ENCODE measurements at places on chromosomes 4 and X.

DNA sequence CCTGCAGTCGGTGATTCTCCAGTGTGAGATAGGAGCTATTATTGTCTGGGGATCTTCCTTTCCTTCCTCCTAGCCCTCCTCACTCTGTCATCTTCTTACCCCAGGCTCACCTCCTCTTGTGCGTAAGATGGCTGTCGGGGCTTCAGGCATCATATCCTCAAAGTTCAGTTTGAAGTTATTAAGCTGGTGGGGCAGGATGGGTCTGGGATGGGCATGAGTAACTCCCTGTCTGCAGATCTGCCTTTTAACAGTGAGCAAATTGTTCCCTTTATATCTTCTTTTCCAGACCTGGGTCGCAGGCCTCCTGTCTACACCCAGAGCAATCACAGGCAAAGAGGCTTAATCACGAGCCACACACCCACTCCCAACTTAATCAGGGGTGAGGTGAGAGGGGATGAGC lies 900 bp upstream of the MTMR1 start:
- DNase-seq = no peak

GRCh38 chr4:188658958-188659522 lies 519.8 kb downstream of the TRIML1 start:
- DNase-seq = peak; percentile 71

- DNase-seq = no peak
Observed at GRCh38 chr4:170009291-170009690, 16.9 kb downstream of the MFAP3L start.

- no peak for DNase-seq
Observed at GRCh38 chrX:17086317-17086716, 139.9 kb downstream of the REPS2 start.

DNA sequence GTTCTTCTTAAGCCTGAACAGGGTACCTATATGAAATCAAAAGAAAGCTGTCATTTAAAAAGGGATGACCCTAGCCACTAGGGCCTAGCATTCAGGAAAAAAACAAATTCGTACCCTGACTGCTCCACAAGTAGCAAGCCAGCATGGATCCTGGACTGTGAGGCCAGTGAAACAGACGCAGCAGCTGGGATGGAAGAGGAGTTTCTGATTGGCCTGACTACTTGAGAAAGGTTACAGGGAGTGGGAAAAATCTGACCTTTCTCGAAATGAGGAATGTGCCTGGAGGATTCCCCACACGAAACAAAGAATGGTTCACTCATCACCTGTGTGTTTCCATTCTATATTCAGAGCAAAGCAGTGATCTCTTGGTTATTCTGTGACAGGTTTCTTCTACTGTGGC lies 87.6 kb upstream of the JADE1 start:
- no peak for DNase-seq

GRCh38 chrX:19334945-19335626 lies 8.6 kb upstream of the PDHA1 start:
- peak; percentile 69 for DNase-seq

GRCh38 chr4:25927361-25928195 lies 13.6 kb downstream of the SMIM20 start:
- DNase-seq = no peak

GRCh38 chrX:70422851-70423341 lies at the start of gene GDPD2:
TSS of gene GDPD2 (plus strand) at chrX:70423314. CDS start at chrX:70424985, 1,671 bp downstream.
- peak; percentile 73 for DNase-seq

DNA sequence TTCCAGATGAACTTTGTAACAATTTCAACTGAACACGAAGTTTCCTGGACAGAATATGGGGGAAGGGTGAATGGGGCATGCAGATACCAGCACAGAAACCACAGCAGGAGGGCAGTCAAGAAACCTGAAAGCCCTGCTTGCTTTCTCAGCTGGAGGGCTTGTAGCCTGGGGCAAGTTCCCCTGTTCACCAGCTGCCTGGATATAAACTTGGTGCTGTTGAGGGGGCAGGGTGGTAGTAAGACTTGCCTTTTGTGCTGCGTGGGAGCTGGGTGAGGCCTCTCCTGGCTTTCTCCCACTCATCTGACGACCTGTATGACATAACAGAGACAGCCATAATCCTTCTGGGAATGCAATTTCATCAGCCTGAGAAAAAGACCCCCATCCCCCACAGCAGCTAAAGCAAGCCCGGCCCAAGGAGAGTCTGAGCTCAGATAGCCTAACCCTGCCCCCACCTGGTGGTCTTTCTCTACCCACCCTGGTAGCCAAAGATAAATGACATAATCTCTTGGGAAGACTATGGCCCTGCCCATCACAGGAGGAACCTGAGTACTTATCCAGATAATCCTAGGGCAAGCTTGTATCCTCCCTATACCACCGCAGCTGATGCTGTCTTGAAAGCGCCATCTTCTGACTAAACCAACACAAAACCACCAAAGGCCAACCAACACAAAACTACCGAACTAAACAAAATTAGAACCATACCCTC lies 234.3 kb downstream of the LAS1L start:
- DNase-seq = peak; percentile 10

- DNase-seq = no peak
Observed at GRCh38 chr4:82889287-82889686, 1.7 kb downstream of the SEC31A start.

DNA sequence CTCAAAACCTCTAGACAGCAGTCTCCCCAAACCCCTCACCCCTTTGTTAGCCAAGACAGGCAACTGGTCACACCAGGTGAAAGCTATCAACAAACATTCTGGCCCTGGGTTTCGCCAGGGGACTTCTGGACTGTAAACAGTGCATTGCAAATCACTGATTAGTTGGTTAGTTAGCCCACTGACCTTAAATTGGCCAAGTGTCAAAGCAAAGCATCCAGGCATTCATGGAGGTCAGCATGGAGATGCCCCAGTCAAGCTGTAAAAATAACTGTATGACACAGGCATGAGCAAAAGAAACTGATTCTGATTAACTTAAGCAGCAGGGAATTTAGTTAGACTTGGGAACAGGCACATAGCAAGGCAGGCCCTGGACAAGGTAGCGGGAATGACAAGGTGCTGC lies 156.0 kb upstream of the TTC29 start:
- DNase-seq = no peak

DNA sequence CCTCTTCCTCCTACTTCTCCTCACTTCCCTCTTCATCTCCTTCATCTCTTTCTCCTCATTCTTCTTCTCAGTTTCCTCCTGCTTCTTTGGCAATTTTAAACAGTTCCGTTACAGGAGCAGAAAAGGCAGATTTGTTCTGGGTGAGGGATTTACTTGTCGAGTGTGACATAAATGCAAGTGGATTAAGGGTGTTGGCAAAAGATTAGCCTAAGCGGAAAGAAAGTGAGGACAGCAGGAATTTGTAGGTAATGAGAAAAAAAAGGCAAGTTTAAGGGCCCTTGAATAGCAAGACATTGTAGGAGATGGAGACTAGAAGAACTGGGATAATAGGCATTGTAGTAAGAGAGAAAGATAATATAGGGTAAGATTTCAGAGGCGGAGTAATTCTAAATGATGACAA lies 841.6 kb downstream of the RAPGEF2 start:
- no peak for DNase-seq

DNA sequence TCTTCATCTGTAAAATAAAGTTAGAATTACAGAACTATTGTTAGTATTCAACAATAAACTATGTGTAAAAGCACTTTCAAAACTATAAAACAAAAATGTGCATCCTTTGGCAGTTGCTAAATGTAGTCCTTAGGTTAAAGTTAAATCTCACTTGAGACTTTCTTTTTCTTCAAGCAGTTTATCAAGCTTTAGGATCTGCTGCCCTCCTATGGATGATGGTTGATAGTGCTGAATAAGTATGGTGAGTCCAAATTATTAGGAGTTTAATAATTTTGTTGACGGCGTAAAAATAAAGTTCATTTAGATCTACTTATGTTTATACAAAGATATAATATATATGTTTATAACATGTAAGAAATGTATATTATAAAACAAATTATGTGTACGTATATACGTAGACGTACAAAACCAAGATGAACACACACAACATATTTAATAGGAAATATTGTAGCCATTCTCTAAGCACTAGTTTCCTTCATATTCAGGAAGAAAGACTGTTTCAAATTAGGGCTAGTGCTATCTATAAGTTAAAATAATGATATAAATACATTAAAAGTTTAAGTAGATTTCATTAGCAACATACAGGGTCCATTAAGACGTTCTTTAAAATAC lies 22.3 kb downstream of the UGT2A2 start:
- DNase-seq = peak; percentile 21

DNA sequence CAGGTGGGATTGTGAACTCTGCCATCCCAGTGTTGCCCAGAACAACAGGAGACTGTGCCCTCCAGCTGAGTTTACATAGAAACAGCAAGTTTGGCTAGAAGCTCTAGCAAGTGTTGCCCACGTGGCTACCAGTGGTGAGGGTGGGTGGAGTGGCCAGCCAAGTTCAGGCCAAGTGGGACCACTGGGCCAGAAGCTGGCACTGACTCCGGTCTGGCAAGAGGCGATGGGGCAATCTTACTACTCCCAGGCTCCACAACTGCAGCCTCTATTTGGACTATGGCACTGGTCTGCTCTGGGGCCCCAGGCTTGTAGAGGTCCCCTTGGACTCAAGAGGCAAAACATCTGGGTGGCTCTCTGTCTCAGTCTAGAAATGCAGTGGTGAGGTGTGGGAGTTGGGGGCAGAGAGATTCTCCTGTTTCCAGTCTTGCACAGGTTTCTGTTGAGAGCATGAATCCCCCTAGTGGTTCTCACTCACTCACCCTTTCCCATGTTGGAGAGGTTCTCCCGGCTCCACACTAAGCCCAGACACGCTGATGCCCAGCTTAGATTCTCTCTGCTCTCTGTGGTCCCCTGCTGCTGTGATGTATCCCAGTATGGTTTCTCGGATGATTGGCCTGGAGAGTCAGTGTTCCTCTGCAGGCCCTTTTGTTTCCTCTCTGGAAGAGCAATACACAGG lies 615.3 kb downstream of the PDHA2 start:
- no peak for DNase-seq

- no peak for DNase-seq
Observed at GRCh38 chr4:123671636-123672404, 275.2 kb downstream of the SPRY1 start.

GRCh38 chr4:33133723-33134122 lies 2413.6 kb downstream of the PCDH7 start:
- peak; percentile 13 for DNase-seq

GRCh38 chr4:95014068-95014467 lies 256.3 kb downstream of the BMPR1B start:
- DNase-seq = no peak

- no peak for DNase-seq
Observed at GRCh38 chrX:86002076-86002896, 45.1 kb downstream of the CHM start.

- peak; percentile 6 for DNase-seq
Observed at GRCh38 chr4:31290836-31291235, 570.7 kb downstream of the PCDH7 start.

DNA sequence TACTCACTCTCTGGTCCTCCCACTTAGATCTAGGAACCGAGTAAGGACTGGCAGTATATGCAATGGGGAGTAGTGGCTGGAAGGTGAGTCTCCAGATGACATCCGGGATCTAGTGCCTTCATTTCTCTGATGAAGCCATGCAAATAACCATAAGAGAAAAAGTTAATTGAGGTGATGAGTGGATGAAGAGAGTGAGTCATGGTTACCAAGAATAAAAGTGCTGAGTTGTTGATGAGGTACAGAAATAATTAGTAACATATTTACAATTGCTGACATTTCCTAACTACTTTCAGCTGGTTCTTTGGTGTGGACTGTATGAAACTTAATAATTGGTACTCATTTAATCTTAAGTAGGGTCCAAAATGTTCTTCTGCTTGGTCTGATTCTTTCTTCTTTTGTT lies 146.7 kb upstream of the PITX2 start:
- no peak for DNase-seq

DNA sequence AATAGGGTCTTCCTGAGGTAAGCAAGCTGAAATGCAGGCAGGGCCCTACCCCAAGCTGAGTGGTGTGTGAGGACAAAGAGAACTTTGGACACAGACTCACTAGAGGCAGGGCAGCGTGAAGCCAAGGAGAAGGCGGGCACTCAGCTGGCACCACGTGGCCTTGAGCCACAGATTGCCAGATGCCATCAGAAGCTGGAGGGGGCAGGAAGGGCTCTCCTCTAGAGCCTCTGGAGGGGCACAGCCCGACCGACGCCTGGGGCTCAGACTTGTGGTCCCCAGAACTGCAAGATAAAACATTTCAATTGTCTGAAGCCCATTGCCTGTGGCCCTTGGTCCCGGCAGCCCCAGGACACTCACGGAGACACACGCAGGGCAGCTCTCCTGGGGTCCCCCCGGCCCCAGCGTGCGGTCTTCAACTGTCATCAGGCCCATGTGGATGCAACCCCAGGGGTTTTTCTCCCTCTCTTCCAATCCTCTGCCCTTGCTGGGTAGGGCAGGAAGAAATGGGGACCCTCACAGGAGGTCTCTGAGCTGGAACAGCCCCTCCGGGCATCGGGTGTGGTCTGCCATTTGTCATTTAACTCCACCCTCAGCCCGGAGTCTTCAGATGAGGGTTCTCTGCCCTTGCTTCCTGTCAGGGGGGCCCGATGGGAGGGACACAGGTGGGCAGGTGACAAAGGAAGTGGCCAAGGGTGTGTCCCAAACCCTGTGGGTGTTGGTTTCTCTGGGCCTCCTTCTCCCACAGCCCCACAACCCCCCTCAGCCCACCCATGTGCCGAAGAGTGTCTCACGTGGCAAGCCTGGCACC lies 22.2 kb downstream of the HMX1 start:
- DNase-seq = peak; percentile 48

- DNase-seq = no peak
Observed at GRCh38 chr4:78477276-78477675, 74.3 kb upstream of the ANXA3 start.

DNA sequence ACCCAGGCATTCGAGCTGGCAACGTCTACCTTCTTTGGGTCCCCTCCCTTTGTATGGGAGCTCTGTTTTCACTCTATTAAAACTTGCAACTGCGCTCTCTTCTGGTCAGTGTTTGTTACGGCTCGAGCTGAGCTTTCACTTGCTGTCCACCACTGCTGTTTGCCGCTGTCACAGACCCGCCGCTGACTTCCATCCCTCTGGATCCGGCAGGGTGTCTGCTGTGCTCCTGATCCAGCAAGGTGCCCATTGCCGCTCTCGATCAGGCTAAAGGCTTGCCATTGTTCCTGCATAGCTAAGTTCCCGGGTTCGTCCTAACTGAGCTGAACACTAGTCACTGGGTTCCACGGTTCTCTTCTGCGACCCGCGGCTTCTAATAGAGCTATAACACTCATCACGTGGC lies 183.5 kb upstream of the GALNTL6 start:
- no peak for DNase-seq

- no peak for DNase-seq
Observed at GRCh38 chr4:45640281-45640680, 483.6 kb downstream of the GABRG1 start.

Data from H7 (cell line).